ENCODE measurements at places on chromosomes 4 and X.

GRCh38 chrX:101409043-101409442, 1.0 kb downstream of the HNRNPH2 start:
- no peak for DNase-seq

DNA sequence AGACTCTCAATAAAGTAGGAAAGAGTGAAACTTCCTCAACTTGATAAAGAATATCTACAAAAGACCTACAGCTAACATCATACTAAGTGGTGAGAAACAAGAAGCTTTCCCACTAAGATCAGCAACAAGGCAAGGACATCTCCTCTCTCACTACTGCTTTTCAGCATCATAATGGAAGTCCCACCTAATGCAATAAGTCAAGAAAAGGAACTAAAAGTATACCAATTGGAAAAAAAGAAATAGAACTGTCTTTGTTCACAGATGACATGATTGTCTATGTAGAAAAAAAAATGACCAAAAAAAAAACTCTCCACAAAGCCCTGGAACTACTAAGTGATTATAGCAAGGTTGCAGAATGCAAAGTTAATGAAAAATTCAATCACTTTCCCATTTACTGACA, 25.1 kb upstream of the SH3RF1 start:
- DNase-seq: no peak

DNA sequence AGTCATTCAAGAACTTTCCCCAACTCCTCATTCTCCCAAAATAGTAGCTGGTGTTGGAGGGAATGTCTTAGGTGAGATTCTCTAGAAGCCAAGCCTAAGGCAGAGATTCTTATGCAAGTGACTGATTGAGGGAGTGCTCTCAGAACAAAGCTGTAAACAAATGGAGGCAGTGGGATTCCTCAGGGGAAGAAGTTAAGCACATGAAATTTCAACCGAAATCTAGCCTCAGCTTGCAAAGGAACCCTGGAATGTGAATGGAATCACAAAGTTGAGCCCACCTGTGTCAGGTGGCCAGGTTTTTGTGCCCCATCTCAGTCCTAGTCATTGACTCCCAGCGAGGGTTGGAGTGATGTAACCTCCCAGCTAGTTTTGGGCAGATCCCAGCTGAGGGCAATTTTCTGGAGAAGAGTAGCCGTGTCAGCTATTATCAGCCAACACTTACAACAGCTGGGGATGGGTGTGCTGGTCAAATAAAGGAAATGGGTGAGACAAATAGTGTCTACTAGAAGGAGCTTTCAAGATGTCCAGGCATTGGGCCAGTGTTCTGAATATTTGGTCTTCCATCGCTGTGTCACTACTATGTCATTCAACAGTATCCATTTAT, 29.7 kb upstream of the FGF2 start:
- peak; percentile 26 for DNase-seq

- no peak for DNase-seq
Observed at GRCh38 chr4:186724058-186724863, 605 bp upstream of the FAT1 start.

GRCh38 chrX:17706676-17707075, 30.6 kb upstream of the SCML1 start:
- DNase-seq: peak; percentile 69

GRCh38 chr4:14903321-14903720, 99.0 kb upstream of the CPEB2 start:
- DNase-seq: no peak

- DNase-seq: no peak
Observed at GRCh38 chr4:88447371-88448095, 9.4 kb upstream of the HERC5 start.

GRCh38 chrX:9856588-9856987, 70.4 kb downstream of the SHROOM2 start:
- no peak for DNase-seq

- peak; percentile 66 for DNase-seq
Observed at GRCh38 chr4:40046311-40046980, 10.2 kb upstream of the N4BP2 start.

GRCh38 chr4:156420623-156421022, 467.0 kb upstream of the CTSO start:
- DNase-seq: peak; percentile 6

DNA sequence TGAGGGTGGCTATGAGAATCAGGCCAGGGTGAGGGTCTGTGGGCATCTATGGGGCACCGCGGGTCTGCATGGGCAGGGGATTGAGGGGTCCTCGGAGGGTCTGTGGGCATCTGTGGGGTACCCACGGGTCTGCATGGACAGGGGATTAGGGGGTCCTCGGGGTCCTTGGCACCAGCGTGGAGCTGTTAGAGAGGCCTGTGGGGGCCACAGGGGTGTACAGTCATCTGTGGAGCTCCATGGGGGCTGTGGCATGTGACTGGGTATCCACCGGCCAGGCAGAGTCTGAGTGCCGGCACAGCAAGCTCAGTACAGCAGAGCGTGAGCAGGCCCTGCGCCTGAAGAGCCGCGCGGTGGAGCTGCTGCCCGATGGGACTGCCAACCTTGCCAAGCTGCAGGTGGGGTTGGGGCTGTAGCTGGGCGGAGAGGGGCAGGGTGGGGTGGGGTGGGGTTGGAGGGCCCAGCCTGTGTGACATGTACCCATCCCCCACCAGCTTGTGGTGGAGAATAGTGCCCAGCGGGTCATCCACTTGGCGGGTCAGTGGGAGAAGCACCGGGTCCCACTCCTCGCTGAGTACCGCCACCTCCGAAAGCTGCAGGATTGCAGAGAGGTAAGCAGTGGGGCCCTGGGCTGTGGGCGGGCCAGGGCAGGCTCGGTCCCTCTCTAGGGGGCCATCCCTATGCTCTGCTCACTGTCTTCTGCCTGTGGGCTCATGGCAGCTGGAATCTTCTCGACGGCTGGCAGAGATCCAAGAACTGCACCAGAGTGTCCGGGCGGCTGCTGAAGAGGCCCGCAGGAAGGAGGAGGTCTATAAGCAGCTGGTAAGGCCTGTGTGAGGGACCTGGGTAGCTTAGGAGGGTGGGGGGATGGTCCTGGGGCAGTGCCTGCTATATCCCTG, 12.9 kb downstream of the CCDC22 start:
- no peak for DNase-seq

- DNase-seq: no peak
Observed at GRCh38 chr4:87974856-87975462, 555 bp upstream of the SPP1 start.

- DNase-seq: no peak
Observed at GRCh38 chrX:4622486-4623167, 909.2 kb upstream of the PRKX start.

GRCh38 chr4:15398732-15399131, 29.1 kb upstream of the C1QTNF7 start:
- DNase-seq: peak; percentile 16

GRCh38 chr4:46016306-46016705, 107.5 kb downstream of the GABRG1 start:
- DNase-seq: no peak

DNA sequence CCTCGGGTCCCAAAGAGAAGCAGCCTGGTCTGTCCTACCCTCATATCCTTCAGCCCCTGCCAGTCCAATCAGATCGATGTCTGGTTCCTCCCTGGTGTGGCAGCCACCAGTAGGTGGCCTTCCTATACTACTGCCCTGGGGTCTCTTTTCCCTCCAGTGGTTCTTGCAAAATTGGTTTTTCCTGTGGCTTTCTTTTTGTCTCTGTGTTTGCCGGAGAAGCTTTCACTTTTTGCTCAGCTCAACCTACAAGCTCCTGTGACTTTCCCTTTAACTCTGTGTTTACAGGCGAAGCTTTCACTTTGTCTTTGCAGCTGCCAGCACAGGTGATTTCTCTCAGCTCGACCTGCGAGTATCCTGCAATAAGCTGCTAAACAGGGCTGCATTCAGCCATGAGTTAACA, 46.8 kb downstream of the UGT2A3 start:
- DNase-seq: no peak

DNA sequence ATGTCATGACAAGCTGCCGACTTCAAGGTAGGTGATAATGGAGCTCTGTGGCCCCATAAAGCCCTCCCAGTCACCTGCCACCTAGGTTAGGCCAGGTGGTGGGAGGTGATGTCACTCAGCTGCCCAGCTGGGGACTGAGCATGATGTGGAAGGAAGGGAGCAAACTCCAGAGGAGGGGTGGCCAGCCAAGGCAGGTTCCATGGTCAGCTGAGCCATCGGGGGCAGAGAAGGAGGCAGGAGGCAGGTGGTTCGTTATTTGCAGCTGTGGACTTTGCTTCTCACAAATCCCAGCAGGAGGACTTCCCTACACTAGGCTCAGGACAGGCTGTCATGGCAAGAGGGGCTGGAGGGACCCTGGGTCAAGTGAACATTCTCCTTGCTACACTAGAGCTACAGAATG, 2.1 kb downstream of the CCDC120 start:
- DNase-seq: no peak

- DNase-seq: no peak
Observed at GRCh38 chrX:2313864-2314640, 186.7 kb downstream of the DHRSX start.

DNA sequence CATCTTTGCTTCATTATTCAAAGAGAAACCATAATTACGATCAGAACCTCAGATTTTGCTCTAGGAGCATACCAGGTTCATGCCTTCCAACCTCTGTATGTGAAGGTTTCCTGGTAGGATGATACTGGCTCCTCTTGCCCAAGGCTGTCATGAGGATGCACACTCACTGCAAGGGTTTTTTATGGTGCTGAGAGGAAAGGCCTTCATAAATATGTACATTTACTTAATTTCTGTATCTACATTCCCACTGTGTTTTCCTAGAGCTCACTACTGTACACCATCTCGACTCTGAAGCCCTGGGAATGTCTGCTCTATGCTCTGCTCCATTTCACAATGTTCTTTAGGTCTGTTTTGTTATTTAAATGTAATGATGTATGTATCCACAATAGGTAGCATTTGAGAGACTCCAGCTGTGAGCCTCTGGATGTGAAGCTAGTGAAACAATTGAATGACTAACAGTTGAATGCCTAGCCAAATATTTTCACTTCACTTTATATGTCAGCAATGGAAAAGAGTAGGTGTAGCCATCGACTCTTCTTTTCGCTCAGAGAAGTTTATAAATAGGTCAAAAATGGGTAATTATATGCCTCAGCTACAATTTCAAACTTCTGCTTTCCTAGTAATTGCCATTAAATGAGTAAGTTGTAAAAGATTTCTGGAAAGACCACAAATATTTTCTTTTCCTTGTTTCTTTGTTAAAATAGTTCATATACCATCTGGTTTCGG, 228.0 kb downstream of the PALLD start:
- DNase-seq: no peak

GRCh38 chr4:17753646-17754045, 27.8 kb downstream of the FAM184B start:
- DNase-seq: no peak

GRCh38 chr4:17932041-17932440, 89.5 kb downstream of the LCORL start:
- no peak for DNase-seq

DNA sequence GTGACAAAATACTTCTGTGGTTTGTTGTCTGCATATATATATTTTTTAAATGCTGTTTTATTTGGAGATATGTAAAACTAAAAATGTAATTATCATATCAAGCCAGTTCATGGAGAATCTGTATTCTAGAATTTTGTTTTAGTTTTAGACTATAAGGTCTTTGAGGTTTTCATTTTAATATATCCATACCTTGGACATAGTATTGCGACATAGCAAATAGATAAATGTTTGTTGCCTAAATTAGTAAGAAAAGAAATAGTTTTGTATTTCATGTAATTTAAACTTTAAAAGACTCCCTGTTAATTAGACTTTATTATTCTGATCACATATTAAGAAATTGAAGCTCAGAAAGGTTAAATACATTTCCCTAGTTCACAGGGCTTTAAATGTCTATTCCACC, 472.9 kb downstream of the GBA3 start:
- DNase-seq: no peak

DNA sequence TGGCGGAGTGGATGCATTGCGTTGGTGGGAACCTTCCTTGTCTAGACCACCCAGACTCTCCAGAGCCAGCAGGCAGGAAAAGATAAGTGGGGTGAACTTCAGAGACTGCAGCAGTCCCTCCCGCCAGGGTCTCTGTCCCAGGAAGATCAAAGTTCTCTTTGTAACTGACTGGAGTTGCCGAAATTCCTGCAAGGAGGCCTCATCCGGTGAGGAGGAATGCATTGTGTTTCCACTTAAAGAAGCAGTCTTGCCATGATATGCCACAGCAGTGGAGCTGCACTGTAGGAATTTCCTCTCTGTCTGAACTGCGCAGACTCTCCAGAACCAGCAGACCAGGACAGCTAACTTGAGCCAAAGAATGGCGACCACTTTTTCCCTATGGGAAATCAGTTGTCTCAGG, 1190.4 kb downstream of the TECRL start:
- no peak for DNase-seq

DNA sequence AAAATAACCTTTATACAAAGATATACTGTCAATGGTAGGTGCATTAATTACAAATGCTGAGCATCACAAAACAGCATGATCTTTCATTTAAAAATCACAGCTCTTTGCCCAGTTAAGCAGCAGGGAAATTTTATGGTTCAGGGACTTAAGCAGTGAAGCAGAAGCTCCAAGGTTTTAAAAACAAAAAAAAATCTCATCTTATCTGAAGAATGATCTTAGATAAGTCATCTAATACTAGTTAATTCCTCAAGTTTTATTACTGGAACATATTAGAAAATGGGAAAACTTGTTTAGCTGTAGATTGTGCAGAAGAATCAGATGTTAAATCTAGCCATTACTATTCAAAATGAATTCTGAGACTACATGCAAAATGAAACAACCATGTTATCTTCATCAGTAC, 289.9 kb downstream of the GASK1B start:
- DNase-seq: no peak

GRCh38 chr4:64130907-64131306, 278.3 kb downstream of the TECRL start:
- no peak for DNase-seq

- no peak for DNase-seq
Observed at GRCh38 chrX:103513067-103513466, 6.2 kb downstream of the RAB40A start.

GRCh38 chr4:77453911-77454310, 151.7 kb upstream of the CXCL13 start:
- peak; percentile 12 for DNase-seq

- no peak for DNase-seq
Observed at GRCh38 chr4:156000491-156000890, 46.8 kb upstream of the CTSO start.

DNA sequence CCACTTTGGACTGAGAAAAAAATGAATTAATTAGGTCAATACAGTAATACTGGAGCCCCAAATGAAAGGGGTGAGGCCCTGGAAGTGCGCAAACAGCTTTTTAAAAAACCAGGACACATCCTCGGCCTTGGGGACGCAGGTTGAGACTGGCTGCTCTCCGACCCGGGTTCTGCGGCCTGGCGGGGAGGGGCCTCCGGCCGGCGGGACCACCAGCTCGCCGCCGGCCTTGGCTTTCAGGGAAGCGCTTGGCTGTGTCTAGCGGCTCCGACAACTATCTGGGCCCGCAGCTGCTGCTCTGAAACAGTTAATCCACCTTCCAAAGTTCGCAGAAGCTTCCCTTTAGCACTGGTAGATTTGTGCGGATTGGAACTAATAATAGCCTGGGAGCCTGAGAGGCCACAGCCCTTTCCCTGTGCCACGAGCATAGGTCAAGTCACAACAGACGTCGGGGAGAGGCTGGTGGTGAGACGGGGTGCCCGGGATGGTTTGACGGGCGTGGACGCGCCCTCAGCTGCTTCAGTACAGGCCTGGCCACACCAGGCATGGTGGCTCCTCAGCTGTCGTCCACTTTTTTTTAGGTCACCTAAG, 1.1 kb upstream of the SEL1L3 start:
- DNase-seq: no peak

Data from NCI-H226 (cell line).